ENCODE measurements at places on chromosomes 1 and 21.

DNA sequence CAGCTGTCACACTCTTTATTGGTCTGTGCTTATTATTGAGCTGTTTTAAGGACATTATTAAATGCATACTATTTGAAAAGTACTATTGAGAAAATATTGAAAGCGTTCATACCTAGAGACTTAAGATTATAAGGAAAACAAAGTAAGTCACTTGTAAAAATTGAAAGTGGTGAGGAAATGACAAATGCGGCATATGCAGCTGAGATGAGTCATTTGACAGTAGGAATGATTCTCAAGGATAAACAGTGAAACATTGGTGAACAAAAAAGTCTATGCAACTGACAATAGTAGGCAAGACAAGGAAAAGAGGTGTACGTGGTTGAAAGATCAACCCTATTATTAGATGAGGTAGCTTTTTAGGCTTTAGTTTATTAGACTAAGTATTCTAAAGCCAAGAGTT is 82.6 kb upstream of the MAP10 start:
- DNase-seq: no peak

DNA sequence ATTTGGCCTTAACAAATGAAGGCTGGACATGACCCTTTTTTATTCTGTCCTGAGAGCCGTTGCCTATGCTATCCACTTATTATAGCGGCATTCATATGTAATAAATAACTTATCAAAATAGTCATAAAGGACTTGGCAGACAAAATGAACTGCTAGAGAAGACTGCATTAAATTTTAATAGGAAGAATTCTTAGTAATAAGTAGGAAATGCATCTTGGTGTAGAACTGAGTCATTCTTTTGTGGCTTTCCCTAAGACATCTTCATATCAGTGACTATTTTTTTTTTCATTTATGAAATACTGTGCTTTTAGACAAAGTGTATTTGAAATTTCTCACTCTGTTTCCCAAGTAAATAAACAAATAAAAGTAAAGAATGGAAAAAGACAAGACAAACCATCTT is 45.6 kb downstream of the PBX1 start:
- DNase-seq: no peak

DNA sequence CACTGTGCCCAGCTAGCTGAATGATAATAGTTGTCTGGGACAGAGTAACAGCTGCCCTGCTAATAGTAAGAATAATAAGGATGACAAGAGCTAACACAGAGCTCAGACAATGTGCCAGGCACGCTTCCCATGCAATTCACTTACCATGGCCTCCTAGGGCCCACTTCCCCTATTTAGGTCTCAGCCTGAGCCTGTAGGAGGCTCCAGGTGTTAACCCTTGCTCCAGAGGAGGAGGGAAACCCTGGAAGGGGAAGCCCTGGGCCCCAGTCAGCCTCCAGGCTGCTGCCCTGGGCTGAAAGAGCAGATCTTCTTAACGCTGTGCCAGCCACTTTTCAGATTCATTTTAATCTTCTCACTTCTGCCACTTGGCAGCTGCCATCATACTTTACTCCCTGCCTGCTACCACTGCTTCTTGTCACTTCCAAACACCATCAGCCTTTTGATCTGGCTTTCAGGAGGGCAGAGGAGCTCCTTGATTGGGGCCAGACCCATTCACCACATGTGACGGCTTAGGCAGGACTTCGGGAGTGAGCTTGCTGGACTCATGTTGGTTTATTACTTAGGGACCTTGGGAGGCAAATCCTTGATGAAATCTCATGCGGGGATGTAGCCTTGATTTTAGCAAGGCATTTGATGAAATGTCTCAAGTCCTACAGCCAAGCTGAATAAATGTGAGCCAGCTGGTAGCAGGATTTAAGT is 66.7 kb upstream of the PARP1 start:
- DNase-seq: no peak

DNA sequence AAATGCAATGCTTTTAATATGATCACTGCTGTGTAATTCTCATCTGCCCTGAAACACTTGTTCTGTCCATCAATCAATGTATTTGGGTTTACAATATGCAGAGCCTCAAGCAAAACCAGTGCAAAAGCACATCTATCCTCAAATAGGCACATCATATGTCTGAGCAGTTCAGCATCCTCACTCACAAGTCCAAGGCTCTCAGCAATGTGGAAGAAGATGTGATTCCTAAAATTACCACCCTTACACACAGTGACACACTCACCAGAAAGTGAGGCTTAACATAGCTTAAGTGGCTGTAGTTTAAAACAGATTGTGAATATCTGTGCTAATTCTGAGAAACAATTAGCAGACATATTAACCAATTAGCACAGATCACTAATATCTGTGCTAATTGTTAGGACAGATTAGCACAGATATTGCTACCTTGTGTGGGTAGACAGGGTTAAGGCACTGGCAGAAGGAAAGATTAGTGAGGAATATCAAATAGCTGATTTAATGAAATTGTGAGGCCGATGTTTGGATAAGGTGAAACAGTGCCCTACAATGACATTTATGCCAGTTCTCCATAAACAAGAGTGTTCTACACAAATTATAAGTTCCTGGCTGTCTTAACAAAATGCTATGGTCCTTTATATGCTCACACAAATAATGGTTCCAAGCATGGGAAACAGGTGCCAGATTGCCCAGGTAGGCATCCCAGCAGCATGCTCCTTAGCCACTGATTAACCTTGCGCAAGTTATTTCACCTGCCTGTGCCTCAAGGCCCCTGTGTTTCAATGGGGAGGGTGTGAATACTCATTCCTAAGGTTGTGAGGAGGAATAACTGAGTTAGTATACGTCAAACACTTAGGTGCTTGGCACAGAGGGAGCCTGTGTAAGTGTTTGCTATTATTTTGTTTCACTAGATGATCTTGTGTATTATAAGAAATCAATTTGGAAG is 41.7 kb downstream of the MRPL39 start:
- no peak for DNase-seq

- no peak for DNase-seq
These were observed 1.4 kb downstream of the LRRN2 start for GRCh38 chr1:204684206-204684570.

DNA sequence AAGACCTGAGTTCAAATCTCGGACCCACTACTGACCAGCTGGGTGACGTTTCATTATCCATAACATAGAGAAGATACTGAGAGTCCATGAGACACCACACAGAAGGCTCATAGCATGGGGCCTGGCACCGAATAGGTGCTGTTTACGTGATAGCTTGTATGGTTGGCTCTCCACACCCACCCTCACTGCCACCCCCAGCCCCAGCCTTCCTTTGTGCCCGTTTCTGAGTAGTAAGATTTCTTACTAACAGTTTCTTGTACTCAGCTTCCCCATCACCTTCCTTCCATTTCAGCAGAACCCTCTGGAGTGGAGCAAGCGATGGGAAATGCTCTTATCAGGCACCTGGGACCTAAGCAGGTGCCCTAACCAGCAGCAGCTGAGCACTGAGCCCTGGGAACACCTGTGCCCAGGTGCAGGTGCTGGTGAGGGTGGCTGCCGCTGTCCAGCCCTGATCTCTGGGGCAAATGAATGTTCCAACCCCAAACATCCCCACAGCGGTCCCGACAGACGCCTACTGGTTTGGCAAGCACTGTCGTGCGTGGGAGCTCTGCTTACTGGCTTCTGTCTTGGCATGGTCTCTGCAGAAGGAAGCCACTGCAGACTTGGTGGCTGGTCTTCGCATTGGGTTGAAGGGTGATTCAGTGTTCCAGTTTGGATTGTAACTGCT is 225.4 kb downstream of the CAMTA1 start:
- no peak for DNase-seq

- DNase-seq: no peak
These were observed 43.4 kb downstream of the PARP1 start for GRCh38 chr1:226364514-226364899.

DNA sequence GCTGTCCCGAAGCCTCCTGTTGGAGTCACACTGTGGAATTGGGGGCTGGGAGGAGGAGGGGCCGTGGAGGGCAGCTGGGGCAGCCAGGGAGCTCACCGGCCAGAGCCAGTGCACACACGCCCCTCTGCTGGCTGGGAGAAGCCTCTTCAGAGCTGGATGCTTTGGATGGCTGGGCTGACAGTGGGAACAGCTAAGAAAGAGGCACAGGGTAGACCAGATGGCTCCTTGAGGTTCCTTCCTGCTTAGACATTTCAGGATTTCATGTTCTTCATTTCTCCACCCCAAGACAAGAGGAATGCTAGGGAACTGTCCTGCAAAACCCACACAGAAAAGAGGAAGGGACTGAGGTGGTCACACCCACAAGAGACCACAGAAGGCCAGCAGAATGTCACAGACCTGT is 254.8 kb upstream of the VAMP3 start:
- no peak for DNase-seq

DNA sequence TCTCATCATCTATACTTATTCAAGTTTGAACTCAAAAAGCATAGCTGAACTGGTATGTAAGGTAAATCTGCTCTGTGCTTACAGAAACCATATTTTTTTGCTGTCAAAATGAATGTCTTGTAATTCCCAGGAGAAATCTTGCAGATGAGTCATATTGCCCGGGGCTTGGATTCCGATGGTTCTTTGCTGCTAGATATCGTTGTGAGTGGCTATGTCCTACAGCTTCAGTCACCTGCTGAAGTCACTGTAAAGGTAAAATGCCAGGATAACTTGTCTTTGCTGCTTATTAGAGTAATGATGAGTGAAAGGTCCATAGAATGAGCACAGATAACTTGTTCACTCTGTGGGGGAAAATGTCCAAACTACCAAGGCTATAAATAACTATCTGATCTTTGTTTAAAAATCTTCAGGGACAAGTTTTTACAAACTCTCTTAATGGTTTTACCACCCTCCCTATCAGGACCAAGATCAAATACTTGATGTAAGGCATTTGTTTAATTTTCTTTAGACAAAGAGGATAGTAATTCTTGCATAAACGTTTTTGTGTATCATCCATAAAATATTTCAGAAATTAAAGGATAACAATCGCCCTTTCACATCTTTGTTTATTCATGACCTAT is 222.3 kb downstream of the TPR start:
- DNase-seq: no peak

GRCh38 chr21:24369746-24370145 is 1237.5 kb downstream of the MRPL39 start:
- no peak for DNase-seq

DNA sequence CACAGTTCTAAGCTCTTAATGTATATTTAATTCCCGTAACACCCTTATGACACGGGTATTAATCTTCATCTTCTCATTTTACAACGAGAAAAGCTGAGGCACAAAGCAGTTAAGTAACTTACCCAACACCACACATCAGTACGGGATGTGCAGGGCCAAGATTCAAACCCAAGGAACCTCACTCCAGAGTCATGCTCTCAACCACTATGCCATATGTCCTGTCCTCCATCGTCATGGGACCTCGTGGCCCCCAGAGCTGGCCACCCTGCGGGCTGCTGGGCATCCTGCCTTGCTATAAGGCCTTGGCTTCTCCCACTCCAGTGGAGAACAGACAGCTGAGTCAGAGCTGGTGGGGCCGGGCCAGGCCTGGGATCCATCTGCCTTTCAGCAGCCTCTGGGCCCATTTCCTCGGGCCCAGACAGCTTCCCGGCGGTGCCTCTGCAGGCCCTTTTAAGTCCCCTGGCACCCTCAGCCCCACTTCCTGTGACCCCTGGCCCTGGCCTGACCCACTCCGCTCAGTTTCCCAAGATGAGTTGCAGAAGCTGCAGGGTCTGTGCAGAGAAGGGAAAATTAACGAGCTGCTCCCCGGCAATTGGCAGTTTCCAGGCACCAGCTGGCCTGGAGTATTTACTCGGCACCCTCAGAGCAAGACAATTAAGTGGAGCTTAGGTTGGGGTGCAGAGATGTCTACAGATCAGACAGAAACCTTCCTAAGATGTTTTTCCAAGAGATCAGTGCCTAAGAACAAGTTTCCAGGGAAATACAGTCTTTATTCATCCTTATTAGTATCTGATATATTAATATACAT is 98.2 kb downstream of the EPHB2 start:
- DNase-seq: no peak

DNA sequence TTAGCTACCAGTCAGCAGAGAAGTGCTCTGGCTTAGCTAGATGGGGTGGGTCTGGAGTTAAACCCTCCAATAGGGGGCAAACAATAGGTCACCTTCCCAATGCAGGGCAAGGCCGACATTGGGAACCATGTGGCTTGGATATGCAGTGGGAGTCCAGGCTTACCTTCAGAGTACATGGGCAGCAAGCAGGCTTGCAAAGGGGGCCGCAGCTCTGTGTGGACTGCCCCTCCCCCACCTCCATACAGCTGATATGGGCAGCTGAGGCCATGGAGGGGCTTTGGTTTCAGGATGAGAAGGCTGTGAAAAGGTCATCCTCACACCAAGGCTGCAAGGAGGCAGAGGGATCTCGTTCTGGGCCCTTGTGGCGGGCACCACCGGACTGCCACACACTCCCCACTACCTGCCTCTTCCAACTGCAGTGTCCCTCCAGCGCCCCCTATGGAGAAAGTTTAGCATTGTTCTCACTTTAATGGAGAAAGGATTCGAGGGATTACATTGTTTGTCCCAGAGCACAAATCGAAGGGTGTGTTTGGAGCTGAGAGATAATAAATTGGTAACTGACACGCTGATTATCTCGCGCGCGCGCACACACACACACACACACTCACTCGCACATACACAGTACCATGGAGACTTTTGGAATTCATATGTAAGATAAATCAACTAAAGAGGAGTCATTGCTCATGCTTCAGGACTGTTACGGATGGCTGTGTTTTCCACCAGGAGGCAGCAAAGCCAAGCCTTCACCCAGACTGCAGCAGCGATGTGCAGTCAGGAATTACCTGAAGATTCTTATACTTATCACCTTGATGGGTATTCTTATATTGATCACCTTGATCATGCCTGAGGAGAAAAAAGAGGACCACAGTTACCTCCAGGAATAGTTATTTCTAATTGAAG is 7.0 kb upstream of the SMCP start:
- DNase-seq: no peak

DNA sequence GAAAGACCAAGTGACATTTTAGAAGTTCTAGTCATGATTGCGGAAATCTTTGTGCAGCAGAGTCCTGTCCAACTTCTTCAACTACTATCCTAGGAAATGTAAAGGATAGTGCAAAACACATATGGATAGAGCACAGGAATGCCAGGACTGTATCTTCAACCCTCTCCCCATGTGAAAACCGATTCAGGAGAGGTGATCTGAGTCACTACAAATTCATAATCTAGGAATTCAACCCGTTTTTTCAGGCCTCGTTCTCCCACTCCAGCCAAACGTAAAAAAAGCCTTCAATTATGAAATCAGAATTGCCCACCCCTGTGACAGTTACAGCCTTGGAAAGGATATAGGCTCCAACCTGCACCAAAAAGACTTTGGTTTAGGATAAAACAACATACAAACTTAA is 52.9 kb upstream of the RGS1 start:
- DNase-seq: no peak

- DNase-seq: no peak
These were observed 597.2 kb upstream of the ZP4 start for GRCh38 chr1:238487931-238488330.
